ENCODE measurements at places on chromosomes 5 and 9. TPM values are rescaled to one million over a fixed set of nuclear protein-coding genes. Genes with fewer than 3 reads are reported as not detected.

CTSV gene
- total RNA-seq: 1.6 TPM

PRDM9 gene
- total RNA-seq: not detected

BHMT2 gene
- 1.0 TPM for total RNA-seq

ELAVL2 gene
- total RNA-seq: 3.1 TPM

MINAR2 gene
- not detected for total RNA-seq

ALDH7A1 gene
- 29.7 TPM for total RNA-seq

PROB1 gene
- 23.5 TPM for total RNA-seq

NR2F1-AS1 gene
- 5.2 TPM for total RNA-seq

RFK gene
- 7.8 TPM for total RNA-seq

CHSY3 gene
- 12.5 TPM for total RNA-seq

ZNF883 gene
- total RNA-seq: 3.1 TPM

CKMT2 gene
- 92.9 TPM for total RNA-seq

C9orf153 gene
- total RNA-seq: 1.6 TPM

KCNV2 gene
- total RNA-seq: not detected

C5orf52 gene
- total RNA-seq: not detected

MORN5 gene
- not detected for total RNA-seq

FAM221B gene
- total RNA-seq: not detected

Measured in skeletal muscle tissue (tissue), 5 donors.